NCI-H2081 (cell line): ENCODE measurements at places on chromosomes 6 and 20.

DNA sequence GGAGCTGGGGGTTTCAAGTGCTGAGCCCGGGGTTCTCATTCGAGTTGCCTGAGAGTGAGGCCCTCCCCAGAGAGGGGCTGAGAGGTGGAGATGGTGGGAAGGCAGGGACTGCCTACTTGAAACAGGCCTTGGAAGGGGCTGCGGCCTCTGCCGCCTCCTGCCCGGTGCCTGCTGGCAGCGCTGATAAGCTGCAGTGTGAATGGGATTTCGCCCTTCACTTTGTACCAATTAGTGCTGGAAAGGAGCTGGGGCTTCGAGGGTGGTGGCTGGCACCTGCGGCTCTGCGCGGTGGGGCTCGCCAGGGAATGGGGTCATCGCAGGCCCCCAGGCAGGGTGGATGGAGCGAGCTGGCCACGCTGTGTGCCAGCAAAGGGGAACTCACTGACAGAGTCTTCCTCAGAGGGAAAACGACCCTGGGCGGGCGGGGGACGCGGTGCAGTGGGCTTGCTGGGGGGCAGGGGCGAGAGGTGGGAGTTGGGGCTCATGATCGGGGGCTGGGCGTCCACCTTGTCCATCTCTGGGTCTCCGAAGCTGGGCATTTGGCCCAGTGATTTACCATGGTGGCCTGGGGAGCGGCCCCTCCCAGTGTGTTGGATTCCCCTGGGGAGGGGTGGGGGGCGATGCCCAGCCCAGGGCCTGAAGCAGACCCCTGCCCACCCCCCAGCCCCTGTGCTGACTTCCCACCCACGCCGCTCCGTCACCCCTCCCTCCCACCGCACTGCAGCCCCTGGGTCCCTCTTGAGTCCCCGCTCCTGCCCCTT lies 22.9 kb downstream of the COL20A1 start:
- DNase-seq = no peak

- DNase-seq = no peak
Measured at GRCh38 chr6:49565855-49566254, 15.4 kb downstream of the C6orf141 start.

DNA sequence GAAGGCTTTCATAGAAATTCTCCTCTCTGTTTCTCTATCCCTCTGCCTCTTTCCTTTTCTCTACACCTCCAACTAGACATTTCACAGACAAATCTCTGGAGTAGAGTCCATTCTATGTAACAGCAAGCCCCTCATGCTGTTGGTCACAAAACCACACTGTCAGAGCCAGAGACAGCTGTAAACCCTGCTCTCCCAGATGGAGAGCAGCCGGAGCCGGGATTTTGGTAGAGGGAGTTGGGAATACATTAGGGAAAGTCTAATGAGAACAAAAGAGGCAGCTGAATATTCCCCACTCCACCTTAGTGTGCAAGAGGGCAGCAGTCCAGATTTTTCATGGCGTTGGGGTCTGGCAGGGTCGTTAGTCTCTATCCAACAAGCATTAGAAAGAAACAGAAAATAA lies 68.3 kb upstream of the EDN1 start:
- no peak for DNase-seq

- no peak for DNase-seq
Measured at GRCh38 chr6:116280161-116280932, 617 bp upstream of the TSPYL1 start.

- DNase-seq = no peak
Measured at GRCh38 chr6:14743474-14744211, 502.2 kb upstream of the JARID2 start.

DNA sequence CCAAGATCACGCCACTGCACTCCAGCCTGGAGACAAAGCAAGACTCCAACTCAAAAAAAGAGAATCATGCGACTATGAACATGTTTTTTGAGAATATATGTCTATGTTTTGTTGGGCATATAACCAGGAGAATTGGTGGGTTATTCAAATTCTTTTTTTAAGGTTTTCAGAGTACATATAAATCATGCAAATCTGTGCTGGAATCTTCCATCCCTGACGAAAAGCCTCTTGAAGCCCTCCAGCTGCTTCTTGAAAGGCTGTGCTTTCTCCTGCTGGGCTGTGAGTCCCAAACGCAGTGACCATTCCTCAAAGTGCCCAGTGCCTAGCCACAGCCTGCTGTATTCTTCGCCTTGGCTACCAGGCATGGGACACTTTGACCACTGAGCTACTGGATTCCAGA lies 9.2 kb upstream of the RAB22A start:
- no peak for DNase-seq

DNA sequence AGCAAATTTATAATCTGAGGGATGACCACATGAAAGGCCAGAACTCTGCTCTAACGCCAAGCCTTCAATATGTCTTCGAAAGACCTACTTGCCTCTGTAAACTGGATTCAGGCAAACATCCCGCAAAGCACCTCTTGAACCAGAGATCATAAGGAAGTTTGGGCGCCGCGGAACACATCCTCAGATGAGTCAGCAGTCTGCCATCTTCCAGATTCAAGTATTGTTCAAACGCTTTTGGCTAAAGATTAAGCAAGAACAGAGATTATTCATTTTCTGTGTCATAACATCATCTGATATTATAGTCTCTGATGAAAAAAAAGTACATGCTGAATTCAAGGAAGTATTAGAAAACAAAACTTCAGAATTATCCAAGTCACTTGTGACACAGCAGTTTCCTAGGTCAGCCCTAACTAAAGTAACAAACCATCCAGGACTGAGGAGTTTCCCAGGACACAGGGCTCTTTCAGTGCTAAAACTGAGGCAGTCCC lies 20.8 kb downstream of the TBC1D7 start:
- no peak for DNase-seq

DNA sequence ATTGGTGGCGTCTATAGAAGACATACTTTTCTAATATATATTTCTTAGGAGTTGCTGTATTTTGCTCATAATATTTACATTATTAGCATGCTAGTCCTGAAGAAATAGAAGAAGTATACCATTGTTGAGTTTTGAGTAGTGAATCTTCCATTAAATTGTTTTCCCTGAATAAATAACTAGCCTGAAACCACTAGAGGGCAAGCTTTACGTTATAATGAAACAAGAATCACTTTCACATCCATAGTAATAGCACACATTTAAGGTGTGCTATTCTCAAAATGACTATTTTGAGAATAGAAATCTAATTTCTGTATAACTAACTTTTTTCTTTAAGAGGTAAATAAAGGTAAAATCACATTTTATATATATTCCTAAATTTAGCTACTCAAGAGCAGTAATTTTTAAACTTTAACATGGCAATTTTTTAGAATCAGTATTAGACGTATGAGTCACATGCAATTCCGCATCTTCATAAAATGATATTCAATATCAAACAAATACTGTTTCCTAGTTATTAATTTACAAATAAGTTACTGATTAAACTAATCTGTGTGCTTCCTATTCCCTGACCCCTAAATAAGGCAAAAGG lies 213.2 kb upstream of the MANEA start:
- DNase-seq = peak; percentile 54

- no peak for DNase-seq
Measured at GRCh38 chr6:29295181-29295585, 6.3 kb upstream of the OR14J1 start.
